GM12878 (cell line): ENCODE measurements at places on chromosomes 1 and 21.

GRCh38 chr1:110062612-110063011 lies 7.9 kb downstream of the ALX3 start:
- no peak for DNase-seq

- no peak for DNase-seq
Observed at GRCh38 chr1:43370564-43370963, 2.8 kb upstream of the ELOVL1 start.

- DNase-seq = no peak
Observed at GRCh38 chr1:100628631-100629081, 90.7 kb downstream of the GPR88 start.

DNA sequence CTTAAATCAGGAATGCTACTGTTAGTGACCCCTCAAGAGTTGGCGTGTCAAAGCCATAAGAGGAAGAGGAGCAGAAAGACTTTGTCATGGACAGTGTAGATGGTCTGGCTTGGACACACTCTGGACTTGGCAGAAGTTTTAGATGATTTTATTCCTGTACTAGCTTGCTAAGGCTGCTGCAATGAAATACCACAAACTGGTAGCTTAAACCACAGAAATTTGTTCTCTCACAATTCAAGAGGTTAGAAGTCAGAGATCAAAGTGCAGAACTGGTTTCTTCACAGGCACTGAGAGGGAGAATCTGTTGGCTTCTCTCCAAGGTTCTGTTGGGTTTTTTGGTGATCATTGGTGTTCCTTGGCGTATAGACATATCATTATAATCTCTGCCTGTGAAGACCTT lies 869.8 kb upstream of the B3GALT2 start:
- DNase-seq = no peak

- no peak for DNase-seq
Observed at GRCh38 chr1:75742047-75742625, 17.6 kb downstream of the ACADM start.

GRCh38 chr1:2503554-2504224 lies 22.7 kb downstream of the PANK4 start:
- no peak for DNase-seq

- no peak for DNase-seq
Observed at GRCh38 chr1:21059021-21059420, 117.7 kb downstream of the EIF4G3 start.

- DNase-seq = no peak
Observed at GRCh38 chr1:211947396-211948295, 87.7 kb downstream of the INTS7 start.

DNA sequence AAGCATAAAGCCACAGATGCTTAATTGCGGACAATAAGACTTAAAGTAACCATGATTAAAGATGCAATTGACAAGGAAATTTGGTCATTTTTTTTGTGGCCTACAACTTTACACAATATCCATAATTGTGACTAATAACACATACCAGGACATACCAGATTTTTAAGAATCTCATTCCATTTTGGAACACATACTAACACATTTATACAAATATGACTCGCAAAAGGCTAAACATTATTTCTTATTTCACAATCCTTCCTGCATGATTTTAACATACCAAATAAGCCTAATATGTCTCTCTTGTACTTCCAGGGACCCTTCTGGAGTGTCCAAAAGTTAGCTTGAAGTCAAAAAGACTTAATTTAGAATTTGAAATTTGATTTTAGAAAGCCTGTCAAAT lies 48.8 kb downstream of the DR1 start:
- DNase-seq = no peak

GRCh38 chr1:211642870-211643269 lies 32.6 kb downstream of the NEK2 start:
- no peak for DNase-seq

- DNase-seq = no peak
Observed at GRCh38 chr1:229139331-229140118, 131.4 kb upstream of the RAB4A start.

DNA sequence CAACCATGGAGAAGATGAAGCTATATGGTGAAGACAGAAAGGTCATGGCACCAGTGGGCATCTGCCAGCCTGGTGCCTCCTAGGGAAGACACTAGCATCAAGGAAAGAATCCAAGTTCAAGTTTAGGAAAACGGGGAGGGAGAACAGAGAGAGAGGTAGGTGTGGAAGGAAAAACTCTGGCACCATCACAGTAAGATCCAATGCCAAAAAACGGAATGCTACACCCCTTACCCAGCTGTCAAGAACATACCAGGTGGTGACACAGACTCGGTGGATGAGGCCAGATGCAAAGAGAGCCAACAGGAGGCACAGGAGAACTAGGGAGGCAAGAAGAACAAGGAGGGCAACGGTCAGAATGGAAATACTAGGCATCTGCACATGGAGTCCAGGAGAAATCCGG lies 3.6 kb downstream of the KRTCAP2 start:
- no peak for DNase-seq
